ENCODE measurements at places on chromosomes 13 and 19.

DNA sequence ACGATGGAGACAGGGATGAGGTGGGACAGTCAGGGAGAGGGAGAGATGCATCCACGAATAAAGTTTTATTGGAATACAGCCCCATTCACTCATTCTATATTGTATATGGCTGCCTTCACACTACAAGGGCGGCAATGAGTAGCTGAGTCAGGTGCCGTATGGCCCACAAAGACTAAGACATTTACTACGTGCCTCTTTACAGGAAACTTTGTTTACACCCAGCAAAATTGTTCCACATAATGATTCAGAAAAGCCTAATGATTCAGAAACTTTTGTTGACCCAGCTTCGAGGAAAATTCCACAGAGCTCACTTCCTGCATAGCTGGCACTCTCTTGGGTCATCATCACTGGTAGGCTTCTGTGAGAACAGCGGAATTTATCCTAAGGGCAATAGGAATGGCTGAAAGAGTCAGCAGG is 87.3 kb upstream of the PEG3 start:
- DNase-seq = no peak

GRCh38 chr13:59744747-59745391 is 418.9 kb downstream of the DIAPH3 start:
- no peak for DNase-seq

DNA sequence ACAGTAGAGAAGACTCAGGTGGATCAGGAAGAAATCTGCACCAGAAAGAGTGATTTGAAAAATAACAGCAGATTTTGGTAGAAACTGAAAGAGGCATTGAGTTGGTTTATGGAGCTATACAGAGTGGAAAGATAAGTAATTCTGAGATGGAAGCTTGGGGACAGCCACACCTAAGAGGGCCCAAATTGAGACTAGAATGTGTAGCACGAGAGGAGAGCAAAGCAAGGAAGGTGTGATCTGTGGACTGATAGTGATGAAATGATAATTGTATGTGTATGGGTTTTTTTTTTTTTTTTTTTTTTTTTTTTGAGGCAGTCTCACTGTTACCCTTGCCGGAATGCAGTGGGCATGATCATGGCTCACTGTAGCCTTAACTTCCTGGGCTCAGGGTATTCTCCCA is 16.3 kb downstream of the SAE1 start:
- no peak for DNase-seq

DNA sequence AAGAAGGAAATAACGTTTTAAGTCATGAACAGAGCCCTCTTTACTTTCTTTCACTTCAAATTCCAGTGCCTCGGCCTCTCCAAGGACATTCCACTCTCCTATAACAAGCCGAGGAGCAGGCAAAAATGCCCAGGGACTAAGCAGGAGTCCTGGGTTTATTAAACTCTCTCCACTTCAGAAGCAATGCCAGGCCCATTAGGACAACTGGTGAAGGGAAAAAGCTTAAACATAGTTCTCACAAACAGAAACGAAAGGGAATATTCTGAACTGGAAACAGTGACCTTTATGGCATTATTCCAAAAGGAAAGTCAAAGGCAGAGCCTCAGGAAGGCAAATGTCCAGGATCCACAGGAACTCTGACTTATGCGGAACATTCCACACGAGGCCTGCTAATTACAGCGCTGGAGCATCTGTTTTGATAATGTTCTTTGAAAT is 30.9 kb upstream of the MED4 start:
- DNase-seq = no peak

- DNase-seq = no peak
Measured at GRCh38 chr19:35524181-35524837, 3.8 kb downstream of the SBSN start.

GRCh38 chr13:69296130-69296529 is 811.5 kb upstream of the ATXN8OS start:
- DNase-seq = no peak

GRCh38 chr19:29277102-29277501 is 64.2 kb upstream of the UQCRFS1 start:
- no peak for DNase-seq

Data from NCI-H1092 (cell line).